Stimulated activated CD4-positive, alpha-beta T cell treated with anti-CD3 and anti-CD28 coated beads, Interleukin-12 subunit alpha, Interleukin-12 subunit beta, amount 100 ng/mL, for 24 hours (primary cell): ENCODE measurements at places on chromosomes 12 and 14.

GRCh38 chr14:101124815-101125214 is 221.3 kb upstream of the RTL1 start:
- DNase-seq: no peak

DNA sequence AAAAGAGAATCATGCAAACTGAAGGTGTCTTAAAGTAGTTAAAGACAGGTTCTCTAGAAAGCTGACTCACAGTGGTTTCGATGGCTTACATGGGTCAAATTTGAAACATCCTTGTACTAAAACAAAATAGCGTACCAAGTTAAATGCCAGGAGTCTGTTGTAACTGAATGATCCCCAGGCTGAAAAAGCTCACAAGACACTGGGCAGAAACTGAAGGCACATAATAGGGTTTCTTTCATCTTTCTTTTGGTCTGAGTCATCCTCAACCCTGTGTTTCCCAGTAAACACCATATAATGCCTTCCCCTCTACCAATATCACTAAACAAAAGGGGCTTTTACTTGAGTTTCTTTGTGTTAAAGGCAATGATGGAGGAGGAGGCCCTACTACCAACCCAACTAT is 12.8 kb downstream of the ZFYVE1 start:
- no peak for DNase-seq

GRCh38 chr12:50016501-50017475 is 8.5 kb downstream of the RACGAP1 start:
- DNase-seq: no peak

DNA sequence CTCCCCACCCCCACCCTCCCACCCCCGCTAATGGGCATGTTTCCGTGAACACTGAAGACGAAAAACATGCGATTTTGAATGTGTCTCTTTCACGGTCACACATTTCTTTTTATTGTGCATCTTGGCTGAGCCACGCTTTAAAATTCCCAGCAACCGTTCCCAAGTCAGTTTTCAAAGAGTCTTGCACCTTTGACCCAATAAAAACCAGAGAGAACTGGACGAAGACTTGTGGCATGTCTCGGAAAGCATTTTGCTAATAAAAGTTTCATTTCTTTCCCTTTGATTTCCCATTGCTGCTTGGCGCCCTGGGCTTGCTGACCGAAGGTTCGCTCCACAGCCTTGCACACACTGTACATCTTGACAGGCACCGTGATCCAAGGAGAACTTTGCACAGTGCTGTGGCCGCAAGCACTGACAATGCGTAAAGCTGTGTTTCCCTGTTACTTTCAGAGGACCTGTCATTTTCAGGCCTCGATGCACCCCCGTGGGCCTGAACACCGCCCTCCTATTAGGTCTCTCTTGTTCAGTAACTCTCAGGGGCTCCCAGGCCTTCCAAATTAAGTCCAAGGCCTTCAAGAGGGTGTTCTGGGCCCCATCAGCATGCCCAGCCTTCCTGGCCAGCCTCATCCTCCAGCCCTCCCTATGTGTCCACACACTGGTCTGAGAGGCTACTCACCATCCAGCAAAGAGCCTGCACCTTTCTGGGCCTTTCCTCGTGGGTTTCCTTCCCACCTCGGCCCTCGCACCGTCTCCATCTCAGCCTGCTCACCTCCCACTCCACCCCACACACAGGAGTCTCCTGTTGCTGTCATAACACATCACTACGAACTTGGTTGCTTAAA is 63.4 kb upstream of the DIO3 start:
- no peak for DNase-seq

GRCh38 chr14:103995876-103996275 is 53.5 kb upstream of the RD3L start:
- DNase-seq: no peak

GRCh38 chr14:60944204-60944603 is 36.7 kb downstream of the TRMT5 start:
- DNase-seq: no peak

DNA sequence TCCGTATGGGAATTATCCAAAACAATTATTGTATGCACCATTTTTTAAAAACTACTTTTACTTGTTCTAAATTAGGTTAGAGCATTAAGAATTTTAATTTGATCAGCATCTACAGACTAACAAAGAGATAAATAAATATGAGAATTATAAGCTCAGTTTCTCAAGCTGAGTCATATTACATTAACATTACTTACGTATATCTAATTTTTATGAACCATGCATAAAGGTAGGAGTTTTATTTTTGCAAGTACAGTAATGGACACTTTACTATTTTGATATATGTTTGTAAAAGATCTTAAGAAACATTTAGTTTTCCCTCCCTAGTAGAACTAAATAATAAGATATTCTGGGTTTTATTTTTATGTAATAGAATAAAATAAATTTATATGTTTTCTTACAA is 410.1 kb downstream of the TMEM117 start:
- DNase-seq: no peak

GRCh38 chr14:78278464-78279250 is 108.5 kb downstream of the NRXN3 start:
- no peak for DNase-seq

- DNase-seq: no peak
These were observed 42.8 kb downstream of the KDM2B start for GRCh38 chr12:121537814-121538698.
